ENCODE measurements at places on chromosomes 7 and 10.

DNA sequence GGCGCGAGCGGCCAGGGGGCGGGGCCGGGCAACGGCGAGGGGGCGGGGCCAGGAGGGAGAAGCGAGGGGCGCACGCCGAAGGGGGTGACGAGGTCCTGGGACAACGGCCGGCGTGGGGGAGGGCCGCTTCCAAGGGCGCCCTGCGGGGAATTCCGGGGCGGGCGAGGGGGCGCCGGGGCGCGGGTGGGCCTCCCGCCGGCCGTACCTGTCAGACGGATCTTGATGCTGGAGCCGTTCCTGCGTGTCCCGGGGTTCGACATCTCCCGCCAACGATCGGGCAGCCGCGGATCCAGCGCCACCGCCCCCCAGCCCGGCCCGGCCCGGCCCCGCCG is 421 bp downstream of the SMURF1 start:
- no peak for DNase-seq

- DNase-seq = no peak
These were observed 34.9 kb downstream of the R3HCC1L start for GRCh38 chr10:98169379-98169778.

GRCh38 chr7:144691240-144691639 is 144.6 kb downstream of the TPK1 start:
- DNase-seq = no peak

DNA sequence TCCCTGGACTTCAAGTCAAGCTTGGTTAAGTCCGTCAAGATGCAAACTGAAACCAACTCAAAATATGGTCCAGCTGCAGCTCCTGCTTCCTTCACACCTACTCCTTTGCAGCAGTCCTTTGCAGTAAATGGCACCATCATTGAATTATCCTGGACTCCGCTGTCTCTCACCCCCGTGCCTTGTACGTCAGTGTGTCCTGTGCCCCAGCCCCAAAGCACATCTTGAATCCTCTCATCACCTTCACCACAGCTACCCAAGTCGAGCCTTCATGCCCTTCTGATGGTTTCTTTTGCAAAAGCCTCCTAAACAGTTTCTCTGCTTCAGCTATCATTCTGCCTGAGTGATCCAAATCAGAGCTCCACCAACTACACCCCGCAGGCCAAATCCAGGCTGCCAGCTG is 88.4 kb upstream of the LEP start:
- no peak for DNase-seq

DNA sequence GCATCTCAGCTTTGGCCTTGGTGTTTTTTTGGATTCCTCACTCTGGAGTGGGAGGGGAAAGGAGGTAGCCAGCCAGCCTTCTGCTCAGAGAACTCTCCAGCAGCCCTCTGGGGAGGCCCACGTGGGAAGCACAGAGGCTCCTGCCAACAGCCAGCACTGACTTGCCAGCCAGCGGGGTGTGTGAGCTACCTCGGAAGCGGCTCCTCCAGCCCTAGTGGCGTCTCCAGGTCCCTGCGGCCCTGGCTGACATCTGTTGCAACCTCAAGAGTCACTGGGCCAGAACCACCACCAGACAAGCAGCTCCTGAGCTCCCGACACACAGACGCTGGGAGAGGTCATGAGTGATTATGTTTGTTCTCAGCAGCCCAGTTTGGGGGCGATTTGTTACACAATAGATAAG is 180.2 kb upstream of the FZD8 start:
- DNase-seq = peak; percentile 20

DNA sequence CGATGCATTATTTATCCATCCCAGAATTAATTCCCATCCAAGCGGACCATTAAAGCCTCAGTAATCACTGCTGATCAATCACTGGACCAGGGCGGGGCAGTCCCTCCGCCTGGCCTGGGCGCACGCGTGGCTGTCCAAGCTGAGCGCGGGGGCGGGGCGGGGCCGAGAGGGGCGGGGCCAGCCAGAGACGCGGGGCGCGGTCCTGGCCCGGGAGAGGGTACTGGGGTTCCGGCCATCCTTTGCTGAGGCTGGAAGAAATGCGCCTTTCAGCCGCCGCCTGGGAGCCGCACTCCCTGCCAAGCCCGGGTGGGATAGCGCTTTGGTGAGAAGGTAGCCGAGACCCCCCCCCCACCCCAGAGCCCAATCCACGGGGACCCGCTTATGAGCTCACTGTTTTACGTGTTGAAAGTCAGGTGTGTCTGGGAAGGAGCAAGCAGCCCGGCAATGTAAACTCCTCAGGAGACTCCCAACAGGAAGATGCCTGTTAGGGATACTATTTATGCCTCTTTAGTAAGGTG is at the start of gene ARHGAP22:
ARHGAP22 (minus strand) TSS at position 83 of the 518 bp plus-strand sequence. CDS start 277 bp downstream, outside the sequence.
- DNase-seq = no peak
